NCI-H187 treated with DMSO at 0.1 percent for 48 hours (cell line): ENCODE measurements at places on chromosomes 1 and 21.

DNA sequence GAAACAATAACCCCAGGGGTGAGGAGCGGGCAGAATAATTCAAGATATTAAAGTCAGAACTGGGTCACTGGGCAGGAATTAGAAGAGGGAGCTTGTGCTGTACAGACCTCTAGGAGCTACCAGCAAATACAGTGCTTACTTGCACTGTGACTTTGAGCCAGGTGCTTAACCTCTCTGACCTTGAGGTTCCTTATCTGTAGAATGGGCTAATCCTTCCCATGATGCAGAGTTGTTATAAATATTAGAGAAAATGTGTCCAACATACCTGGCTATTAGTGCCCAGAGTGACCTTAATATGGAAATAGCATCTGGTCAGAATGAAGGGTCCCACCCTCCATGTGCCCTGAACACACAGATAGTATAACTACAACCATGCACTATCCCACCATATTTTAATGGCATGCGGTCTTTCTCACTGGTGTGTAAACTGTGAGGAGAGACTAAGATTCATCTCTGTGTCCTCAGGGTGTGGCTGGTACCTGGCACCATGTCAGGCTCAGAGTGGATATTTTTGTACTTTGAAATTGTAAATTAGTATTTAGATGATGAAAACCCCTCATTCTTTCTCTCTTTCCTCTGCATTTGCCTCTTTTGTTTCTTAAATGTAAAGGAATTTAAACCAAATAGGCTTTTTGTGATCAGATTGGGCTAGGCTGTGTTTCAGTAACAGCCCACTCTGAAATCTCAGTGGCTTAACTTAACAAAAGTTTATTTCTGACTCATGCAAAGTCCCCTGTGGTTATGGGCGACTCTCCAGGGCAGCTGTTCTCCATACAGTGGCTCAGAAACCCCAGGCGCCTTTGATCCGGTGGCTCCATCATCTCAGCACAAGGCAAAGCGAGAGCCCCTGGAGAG lies 60.0 kb upstream of the ROR1 start:
- no peak for DNase-seq

- DNase-seq, result peak; percentile 80
Observed at GRCh38 chr1:29096231-29096886, 27.3 kb downstream of the TMEM200B start.

DNA sequence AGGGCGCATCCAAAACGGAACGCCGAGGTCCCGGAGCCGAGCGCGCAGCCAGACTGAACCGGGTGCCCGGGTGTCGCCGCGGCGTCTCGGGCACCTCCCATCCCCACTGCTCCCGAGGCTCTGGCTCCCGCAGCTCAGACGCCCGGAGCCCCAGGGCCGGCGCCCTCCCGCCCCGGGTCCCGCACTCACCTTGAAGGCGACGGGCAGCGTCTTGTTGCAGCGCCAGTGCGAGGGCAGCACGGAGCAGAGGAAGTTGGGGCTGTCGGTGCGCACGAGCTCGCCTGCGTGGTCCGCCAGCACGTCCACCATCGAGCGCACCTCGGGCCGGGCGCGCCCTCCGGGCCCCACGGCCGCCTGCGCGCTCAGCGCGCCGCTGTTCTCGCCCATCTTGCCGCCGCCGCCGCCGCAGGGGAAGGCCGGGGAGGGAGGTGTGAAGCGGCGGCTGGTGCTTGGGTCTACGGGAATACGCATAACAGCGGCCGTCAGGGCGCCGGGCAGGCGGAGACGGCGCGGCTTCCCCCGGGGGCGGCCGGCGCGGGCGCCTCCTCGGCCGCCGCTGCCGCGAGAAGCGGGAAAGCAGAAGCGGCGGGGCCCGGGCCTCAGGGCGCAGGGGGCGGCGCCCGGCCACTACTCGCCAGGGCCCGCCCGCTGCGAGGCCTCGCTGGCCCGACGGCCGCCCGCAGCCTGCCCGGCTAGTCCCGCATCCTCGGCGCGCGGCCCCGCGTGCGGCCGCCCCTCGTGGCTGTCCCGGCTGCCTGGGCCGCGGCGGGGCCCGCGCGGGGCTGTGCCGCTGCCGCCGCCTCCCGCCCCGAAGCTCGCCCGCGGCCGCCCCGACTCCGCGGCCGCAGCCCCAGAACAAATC lies 447 bp downstream of the RUNX3 start:
- DNase-seq, result no peak

DNA sequence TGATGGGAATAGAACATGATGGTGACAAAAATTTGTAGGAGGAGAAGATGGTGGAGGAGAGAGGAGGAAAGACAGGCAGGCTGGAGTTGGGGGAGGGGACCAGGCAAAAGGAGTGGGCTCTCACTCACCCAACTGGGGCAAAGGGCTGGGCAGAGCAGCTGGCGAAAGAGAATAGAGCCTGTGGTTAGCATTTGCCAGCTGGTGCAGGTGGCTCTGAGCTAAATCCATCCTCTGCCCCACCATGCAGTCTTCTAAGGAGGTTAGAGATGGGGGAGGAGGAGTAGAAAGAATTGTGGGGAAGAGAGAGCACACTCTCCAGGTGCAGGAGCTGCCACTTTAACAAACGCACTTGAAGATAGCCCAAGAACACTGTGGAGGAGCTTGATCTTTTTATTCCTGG lies 27.6 kb upstream of the SLAMF1 start:
- peak; percentile 36 for DNase-seq

- no peak for DNase-seq
Observed at GRCh38 chr1:216032284-216032683, 391.0 kb downstream of the USH2A start.

DNA sequence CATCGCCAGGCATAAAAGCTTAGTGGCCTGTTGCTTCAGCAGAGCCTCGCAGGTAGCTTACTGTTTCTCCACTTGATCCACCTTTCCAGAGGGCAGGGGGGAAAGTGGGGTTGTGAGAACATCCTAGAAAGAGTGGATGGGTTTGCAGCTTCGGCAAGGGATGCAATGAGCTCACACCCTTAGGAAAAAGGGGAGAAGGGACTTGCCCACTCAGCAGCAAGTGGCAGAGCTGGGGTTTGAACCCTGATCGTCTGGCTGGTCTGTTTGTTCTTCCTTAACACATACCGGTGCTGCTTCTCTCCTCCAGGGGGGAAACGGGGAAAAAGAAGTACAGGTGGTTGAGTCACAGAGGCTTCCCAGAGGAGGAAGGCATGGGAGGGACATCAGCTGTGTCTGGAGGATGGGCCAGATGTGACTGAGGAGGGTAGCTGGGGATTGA lies 1.0 kb downstream of the TMEM201 start:
- no peak for DNase-seq

DNA sequence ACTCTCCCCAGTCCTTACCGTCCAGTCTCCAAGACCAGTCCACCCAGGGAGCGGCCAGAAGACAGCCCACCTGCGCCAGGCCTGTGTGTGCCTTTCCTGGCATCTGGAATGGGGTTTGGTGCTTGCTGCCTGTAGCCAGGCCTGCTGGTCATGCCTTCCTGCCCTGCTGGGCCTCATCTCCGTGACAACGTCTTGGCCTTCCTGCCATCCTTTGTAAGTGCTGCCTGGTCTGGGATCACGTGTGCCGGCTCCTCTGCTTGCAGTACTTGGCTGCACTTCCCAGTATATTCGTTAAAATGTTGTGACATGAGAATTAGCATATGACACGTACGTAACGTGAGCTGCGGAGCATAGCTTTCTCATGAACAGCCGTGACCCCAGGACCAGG lies 145.3 kb upstream of the COL6A1 start:
- no peak for DNase-seq

GRCh38 chr1:50270926-50271325 lies 152.3 kb downstream of the DMRTA2 start:
- DNase-seq, result no peak

- no peak for DNase-seq
Observed at GRCh38 chr1:210696709-210697108, 368.0 kb downstream of the HHAT start.

GRCh38 chr1:68339505-68339904 lies 107.2 kb upstream of the WLS start:
- no peak for DNase-seq

GRCh38 chr1:183159960-183160359 lies 26.1 kb upstream of the LAMC2 start:
- DNase-seq, result no peak

GRCh38 chr1:59695252-59695651 lies 119.5 kb upstream of the HOOK1 start:
- no peak for DNase-seq

DNA sequence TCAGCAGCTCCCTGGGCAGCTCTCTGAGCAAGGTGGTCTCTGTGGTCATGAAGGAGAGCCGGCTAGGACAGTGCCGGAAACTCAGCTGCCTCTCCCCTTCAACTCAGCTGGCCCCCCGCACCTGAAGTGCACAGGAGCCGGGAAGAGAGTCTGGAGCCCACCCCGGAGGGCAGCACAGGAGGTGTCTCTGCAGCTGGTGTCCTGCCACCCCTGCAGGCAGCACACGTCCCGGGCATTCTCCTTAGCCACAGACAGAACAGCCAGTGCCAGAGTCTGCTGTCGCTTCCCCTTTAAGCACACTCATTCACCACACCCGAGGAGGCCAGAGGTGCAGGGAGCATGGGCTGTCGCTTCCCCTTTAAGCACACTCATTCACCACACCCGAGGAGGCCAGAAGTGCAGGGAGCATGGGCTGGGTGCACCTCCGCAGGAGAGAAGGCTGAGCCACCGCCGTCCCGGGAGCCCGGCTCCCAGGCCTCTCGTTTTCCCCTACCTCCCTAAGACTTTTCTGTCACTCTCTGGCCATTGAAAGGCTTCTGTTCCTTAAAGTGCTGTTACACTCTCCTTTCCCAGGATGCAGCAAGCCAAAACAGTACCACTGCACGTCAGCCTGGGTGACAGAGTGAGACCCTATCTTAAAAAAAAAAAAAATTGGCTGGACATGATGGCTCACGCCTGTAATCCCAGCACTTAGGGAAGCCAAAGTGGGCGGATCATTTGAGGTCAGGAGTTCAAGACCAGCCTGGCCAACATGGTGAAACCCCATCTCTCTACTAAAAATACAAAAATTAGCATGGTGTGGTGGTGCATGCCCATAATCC lies 16.9 kb upstream of the SAMD11 start:
- DNase-seq, result no peak

- DNase-seq, result no peak
Observed at GRCh38 chr1:19554090-19554489, 68.8 kb upstream of the CAPZB start.

GRCh38 chr21:31103571-31104265 lies 65.4 kb upstream of the KRTAP19-8 start:
- no peak for DNase-seq

DNA sequence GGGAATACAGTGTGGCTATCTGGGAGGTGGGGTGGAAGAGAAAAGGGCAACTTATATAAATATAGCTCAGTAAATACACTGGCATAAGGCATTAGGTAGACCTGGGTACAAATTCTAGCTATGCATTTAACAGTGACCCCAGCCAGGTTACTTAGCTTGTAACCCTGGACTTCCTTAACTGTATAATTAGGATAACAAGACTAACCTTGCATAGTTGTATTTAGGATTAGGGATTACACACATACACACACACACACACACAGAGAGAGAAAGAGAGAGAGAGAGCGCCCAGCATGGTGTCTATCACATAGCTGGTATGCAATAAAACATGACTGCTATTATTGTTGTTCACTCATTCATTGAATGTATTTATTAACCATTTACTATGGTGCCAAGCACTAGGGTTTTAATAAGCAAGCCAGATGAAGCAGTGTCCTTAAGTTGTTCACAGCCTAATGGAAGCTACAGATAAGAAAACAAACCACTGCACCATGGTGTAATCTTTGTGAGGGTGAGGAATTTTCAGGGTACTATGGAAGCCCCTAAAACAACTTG lies 251.4 kb downstream of the ZNF648 start:
- no peak for DNase-seq

- DNase-seq, result no peak
Observed at GRCh38 chr1:217077426-217077825, 354.2 kb upstream of the ESRRG start.

- no peak for DNase-seq
Observed at GRCh38 chr1:222769971-222770620, 33.1 kb downstream of the FAM177B start.

GRCh38 chr1:18727956-18728355 lies 97.3 kb downstream of the PAX7 start:
- DNase-seq, result no peak

DNA sequence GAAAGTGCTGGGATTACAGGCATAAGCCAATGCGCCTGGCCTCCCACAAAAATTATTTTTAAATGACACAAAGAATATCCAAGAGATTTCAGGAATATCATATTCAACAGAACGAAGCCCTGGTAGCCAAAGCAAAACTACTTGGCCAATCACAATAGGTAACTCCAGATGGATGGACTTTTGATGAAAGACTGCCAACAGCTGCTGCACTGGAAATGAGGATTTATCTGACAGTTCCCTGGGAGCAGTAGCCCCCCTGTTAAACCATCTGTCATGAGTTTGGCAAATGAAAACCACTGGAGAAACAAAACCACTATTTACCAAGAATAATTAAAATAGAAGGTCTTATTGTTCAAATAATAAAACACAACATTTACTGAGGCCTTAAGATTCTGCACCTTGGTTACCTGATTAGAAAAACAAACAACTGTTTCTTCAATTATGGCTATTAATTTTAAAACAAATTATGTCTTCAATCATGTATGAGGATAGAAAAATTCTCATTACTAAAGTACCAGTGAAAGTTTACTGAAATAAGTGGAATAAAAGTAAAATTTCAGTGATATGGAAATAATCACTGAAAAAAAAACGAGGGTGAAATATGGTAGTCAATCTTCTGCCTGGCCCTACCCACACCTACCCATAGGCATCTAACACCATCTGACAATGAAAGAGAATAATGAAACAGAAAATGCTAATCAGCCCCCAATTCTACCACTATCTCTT lies 34.3 kb upstream of the PSMG1 start:
- no peak for DNase-seq

DNA sequence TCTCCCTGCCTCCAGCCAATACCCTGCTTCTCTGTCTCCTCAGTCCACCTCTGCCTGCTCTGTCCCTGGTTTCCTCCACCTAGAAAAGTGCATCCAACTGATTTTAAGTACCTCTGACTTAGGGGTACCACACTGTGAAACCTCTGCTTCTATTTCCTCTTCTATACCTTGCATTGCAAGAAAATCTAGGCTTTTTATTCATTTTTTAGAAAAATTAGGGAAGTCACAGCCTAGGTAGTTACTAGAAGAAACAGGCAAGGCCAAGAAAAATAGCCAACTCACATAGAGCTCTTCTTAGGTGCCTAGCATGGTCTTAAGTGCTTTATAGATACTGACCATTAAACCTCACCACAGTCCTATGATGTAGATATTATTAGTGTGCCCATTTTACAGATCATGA lies 39.1 kb downstream of the HIVEP3 start:
- DNase-seq, result no peak

- no peak for DNase-seq
Observed at GRCh38 chr1:159162516-159163265, 8.7 kb upstream of the CADM3 start.

- DNase-seq, result no peak
Observed at GRCh38 chr1:194118086-194118485, 931.7 kb upstream of the B3GALT2 start.
